ENCODE measurements at places on chromosomes 5 and 9. TPM values are rescaled to one million over a fixed set of nuclear protein-coding genes. Genes with fewer than 3 reads are reported as not detected.

C5 gene
- 0.66 TPM for total RNA-seq

DNA sequence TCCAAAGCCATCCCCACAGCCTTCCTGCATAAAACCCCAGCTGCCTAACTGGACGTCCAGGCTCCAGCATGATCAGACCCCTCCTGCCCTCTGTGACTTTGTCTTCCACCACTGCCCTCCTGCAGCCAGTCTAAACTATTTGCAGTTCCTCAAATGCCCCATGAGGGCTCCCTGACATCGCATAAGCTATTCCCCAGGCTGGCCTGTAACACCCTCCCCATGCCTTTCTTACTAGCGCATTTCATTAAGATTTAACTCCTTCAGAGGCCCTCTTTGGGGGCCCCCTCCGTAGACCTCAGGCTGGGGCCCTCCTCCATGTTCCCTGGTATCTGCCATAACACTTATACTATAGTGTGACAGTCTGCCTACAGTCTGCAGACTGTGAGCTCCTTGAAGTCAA lies 15.5 kb upstream of the SMIM23 start:
- DNase-seq = no peak
- no peak overlapping the region for H3K27ac ChIP-seq
- no peak overlapping the region for H3K4me3 ChIP-seq
- no peaks in the 10 kb centered on the region for H3K4me1 ChIP-seq
- no peaks in the 10 kb centered on the region for H3K36me3 ChIP-seq

DNA sequence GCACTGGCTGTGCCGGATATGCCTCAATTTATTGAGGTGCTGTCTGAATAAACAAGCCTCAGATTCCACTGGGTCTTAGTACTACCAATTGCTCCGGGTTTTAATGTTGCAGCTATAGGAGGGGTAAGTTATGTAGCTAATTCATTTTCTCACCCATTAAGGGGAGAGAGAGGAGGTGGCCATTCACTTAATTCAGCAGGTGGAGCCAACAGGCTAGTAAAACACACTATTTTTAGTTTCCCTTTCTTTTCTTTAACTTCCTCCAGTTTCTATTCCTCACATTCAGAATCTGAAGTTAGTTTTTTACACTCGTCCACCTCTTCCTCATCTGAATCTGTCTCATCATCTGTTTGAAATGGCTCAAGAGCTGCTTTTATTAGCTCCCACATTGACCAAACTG lies 105.6 kb upstream of the CDH10 start:
- H3K27me3 ChIP-seq = no peaks in the 10 kb centered on the region
- DNase-seq = no peak
- H3K27ac ChIP-seq = no peak overlapping the region
- no peaks in the 10 kb centered on the region for H3K36me3 ChIP-seq

GRCh38 chr5:34570721-34571676 lies 85.1 kb upstream of the RAI14 start:
- no peak for DNase-seq
- H3K27me3 ChIP-seq = no peaks in the 10 kb centered on the region
- H3K4me1 ChIP-seq = no peaks in the 10 kb centered on the region

ANKRD18A gene
- 24.2 TPM for total RNA-seq

- peak; percentile 3 for DNase-seq
- no peaks in the 10 kb centered on the region for H3K27me3 ChIP-seq
- peaks cover 7% of the 10 kb centered on the region for H3K4me1 ChIP-seq
Measured at GRCh38 chr9:111037708-111038330, 451 bp downstream of the LPAR1 start.

DNA sequence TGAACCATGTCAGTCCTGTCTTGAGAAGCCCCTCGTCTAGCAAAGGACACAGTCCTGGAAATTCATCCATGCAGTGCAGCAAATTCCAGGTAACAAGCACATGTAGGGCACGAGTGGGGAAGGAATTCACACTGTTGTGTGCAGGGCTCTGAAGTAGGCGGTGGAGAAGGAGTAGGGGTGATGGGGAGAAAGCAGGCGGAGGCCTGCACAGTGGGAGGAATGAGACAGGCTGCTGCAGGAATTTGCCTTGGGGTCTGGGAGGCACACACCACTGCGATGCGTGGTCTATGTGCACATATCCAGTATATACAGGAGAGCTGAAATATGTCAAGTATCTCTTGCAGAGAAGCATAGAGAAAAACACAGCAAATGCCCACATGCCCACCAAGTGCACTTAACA lies 249.2 kb upstream of the IRX2 start:
- no peak overlapping the region for H3K4me3 ChIP-seq
- H3K4me1 ChIP-seq = no peaks in the 10 kb centered on the region
- H3K27ac ChIP-seq = no peak overlapping the region
- H3K27me3 ChIP-seq = no peaks in the 10 kb centered on the region
- no peaks in the 10 kb centered on the region for H3K36me3 ChIP-seq
- DNase-seq = no peak

DNA sequence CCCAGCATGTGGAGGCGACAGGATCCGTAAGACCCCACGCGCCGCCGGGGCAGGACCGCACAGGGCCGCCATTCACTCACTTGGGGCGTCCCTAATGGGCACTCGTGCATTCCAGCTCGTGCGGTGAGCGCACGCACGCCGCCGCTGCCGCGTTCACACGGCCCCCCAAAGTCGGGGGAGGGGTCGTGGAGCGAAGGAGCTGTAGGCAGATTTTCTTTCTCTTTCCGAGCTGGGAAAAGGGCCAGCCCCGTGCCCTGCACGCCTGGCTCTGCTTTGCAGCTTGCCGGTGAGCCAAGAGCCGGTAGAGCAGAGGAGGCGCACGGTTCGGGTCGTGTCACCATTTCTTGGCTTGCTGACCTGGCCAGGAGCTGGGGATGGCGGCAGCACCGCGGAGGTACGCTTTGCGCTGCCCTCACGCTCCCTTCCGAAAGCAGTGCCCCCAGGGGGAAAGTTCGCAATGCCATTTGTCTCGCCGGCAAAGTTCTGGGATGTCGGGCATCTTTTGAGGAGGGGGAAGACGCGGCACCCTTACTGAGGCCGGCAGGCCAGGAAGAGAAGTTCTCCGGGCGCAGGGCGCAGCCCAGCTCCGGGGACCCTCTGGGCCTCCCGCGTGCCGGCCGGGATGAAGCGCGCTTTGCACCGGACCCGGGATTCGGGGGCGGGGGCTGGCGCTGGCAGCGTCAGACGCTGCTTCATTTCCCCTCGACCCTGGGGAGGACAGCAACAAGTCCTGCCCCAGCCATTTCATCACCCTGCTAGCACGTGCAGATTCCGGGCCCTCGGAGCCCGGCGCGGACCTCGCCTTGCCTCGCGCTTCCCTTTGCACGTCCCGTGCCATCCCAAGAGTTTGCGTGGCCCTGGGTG lies 898 bp downstream of the STC2 start:
- peaks cover 15% of the 10 kb centered on the region for H3K4me1 ChIP-seq
- peak overlapping the region; percentile 85 for H3K27ac ChIP-seq
- H3K36me3 ChIP-seq = peaks cover 19% of the 10 kb centered on the region
- no peaks in the 10 kb centered on the region for H3K27me3 ChIP-seq
- DNase-seq = no peak

GRCh38 chr5:4579679-4580078 lies 560.5 kb upstream of the ADAMTS16 start:
- H3K27ac ChIP-seq = no peak overlapping the region
- H3K4me3 ChIP-seq = no peak overlapping the region
- H3K27me3 ChIP-seq = no peaks in the 10 kb centered on the region
- H3K36me3 ChIP-seq = no peaks in the 10 kb centered on the region

DNA sequence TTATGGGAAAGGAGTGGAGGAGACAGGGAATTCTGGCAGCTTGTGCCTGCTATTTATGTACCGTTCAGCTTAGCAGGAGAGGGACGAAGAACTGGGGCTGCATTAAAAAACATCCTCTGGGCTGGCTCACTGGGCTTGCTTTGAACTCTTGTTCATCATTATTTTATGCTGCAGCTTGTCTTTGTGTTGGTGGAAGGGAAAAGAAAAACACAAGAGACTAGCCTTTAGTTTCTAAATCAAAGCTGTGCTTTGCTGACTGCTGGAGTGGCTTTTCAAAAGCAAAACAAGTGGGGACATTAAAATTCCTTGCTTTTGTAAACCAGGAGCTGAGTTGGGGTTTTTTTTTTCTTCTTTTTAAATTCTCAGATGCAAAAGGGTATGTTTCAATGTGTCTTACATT lies 5.9 kb upstream of the RGMB start:
- H3K27ac ChIP-seq = no peak overlapping the region
- no peak for DNase-seq
- H3K27me3 ChIP-seq = peaks cover 6% of the 10 kb centered on the region
